ENCODE measurements at places on chromosomes 11 and 22.
A peak's percentile ranks its signal among the peaks of the same experiment; 100 is the strongest.

DNA sequence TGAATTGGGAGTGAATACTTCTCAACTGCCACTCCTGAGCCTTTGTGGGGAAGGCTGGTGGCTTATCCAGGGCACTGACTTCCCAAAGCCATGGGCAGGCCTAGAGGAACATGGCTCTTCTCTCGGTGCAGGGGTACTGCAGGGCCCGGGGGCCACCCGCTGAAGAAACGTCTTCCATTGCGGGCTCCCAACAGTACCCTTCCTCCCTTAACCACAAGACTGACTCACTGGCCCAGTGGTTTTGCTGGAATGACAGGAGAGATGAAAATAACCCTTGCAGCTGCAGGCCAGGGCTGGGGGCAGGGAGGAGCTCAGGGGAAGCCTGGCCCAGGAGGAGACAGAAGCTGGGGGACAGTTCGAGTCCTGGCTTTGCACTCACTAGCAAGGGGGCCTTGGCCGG, 13.5 kb downstream of the TXN2 start:
- peak; percentile 41 for DNase-seq

GRCh38 chr11:96272529-96273222, 70.3 kb downstream of the MAML2 start:
- DNase-seq, result no peak

GRCh38 chr11:8111636-8112035, 30.6 kb downstream of the TUB start:
- no peak for DNase-seq

GRCh38 chr11:58057481-58057880, 26.7 kb downstream of the OR6Q1 start:
- no peak for DNase-seq

DNA sequence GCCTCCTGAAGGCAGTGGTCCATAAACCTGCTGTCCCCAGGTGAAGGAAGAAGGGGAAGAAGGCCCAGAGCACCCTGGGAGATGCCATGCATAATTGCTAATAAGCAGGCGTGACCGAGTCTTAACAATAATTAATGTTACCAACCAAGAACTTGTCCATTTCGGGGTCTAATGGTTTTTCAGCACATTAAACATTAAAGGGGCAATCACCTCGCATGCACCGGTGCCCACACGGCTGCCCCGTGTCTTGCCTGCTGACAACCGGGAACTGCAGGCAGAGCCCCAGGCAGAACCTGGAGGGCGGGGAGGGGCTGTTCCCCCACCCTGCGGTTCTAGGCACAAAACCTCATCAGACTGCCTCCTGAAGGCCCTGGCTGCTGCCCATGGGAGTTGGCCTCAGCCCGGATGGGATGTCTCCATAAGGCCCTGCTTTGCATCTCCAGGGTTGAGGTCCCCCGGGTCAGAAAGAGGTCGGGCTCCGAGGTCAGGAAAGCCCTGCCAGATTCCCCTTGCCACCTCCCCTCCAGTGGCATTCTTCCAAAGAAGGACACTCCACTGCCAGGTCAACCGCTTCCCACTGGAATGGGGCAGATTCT, 169.0 kb downstream of the BUD13 start:
- DNase-seq, result no peak

DNA sequence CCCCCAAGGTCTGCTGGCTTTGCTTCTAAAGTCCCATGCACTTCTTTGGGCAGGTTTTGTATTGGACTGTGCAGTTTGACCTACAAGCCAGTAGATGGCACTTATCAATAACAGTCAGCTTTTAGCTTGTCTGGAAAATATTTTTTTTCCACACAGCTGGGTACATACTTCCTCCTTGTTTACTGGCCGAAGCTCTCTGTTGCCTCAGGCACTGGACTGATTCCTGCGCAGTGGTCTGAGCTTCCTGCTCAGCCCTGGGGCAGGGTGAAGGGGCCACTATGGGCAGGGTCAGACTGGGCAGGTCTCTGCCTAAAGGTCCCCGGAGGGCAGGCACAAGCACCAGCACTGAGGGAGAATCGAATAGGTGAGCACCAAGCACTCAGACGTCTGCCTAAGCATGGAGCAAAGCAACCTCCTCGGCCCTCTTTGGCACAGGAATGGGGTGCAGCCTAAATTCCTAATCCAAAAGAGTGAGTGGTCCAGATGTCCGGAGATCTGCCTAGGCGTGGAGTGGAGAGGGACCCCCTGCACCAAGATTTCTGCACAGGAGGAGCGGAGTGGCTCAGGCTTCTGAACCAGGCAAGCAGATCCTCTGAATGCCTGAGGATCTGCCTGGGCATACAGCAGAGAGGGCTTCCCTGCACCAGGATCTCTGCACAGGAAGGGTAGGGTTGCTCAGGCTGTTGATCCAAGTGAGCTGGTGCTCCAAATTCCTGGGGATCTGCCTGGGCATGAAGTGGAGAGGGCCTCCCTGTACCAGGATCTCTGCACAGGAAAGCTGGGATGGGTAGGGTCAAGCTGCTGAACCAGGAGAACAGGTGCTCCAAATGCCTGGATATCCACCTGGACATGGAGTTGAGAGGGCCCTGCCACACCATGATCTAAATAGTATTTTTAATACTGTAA, 105.9 kb upstream of the C11orf58 start:
- peak; percentile 76 for DNase-seq

GRCh38 chr11:108857382-108857781, 192.5 kb downstream of the DDX10 start:
- DNase-seq, result no peak

GRCh38 chr11:15045891-15046290, 27.5 kb upstream of the CALCB start:
- no peak for DNase-seq

DNA sequence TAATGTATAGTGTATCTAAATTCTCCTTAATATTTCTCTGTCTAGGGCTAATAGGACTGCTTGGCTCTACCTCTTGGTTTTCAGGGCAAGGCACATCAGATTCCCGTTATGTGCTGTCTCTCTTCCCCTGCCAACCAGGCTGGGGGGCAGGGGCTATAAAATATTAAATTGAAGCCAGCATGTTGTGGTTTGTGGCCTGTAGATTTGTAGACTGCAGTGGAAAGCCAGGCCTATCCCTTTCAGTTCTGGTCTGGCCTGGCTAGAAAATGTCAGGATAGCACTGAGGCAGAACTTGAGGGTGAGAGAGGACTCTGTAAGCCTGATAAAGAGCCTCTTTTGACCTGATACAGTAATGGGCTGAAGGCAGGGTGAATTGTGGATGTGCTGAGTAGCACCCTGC, 14.4 kb upstream of the GRK2 start:
- no peak for DNase-seq

- DNase-seq, result peak; percentile 80
These were observed 687.8 kb downstream of the KCNA4 start for GRCh38 chr11:29328961-29329441.

GRCh38 chr11:34959770-34960169, 43.4 kb downstream of the PDHX start:
- DNase-seq, result no peak

DNA sequence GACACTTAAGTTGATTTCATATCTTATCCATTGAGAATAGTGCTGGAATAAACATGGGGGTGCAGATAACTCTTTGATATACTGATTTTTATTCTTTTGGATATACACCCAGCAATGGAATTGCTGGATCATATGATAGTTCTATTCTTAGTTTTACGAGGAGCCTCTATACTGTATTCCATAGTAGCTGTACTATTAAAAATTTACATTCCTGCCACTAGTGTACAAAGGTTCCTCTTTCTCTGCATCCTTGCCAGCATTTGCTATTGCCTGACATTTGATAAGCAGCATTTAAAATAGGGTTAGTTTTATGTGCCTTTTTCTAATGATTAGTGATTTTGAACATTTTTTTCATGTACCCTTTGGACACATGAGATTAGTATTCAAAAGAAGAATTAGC, 554.2 kb downstream of the JRKL start:
- DNase-seq, result no peak

- no peak for DNase-seq
These were observed 57.5 kb upstream of the CD82 start for GRCh38 chr11:44507896-44508445.

- no peak for DNase-seq
These were observed 65.2 kb upstream of the PHOX2A start for GRCh38 chr11:72309074-72309598.

GRCh38 chr11:46239801-46240061, 37.7 kb upstream of the CREB3L1 start:
- no peak for DNase-seq
